Frontal cortex (tissue), 4 donors: ENCODE measurements at places on chromosomes 7 and 10. TPM values are rescaled to one million over a fixed set of nuclear protein-coding genes. Genes with fewer than 3 reads are reported as not detected.

- no peak for DNase-seq
Observed at GRCh38 chr7:37018954-37019353, 294.7 kb upstream of the AOAH start.

GRCh38 chr10:17993361-17993760 lies 41.6 kb downstream of the SLC39A12 start:
- no peak for DNase-seq

- no peak for DNase-seq
Observed at GRCh38 chr7:99693427-99694200, 13.8 kb upstream of the CYP3A5 start.

SUV39H2 gene
- 34.6 TPM for total RNA-seq

GIMAP4 gene
- total RNA-seq, result 9.0 TPM
